ENCODE measurements at places on chromosomes 16 and 17. TPM values are rescaled to one million over a fixed set of nuclear protein-coding genes. Genes with fewer than 3 reads are reported as not detected.
A peak's percentile ranks its signal among the peaks of the same experiment; 100 is the strongest.

The ABHD15 gene
- 3.1 TPM for total RNA-seq

GRCh38 chr17:81117672-81118198 is 47.6 kb upstream of the PVALEF start:
- DNase-seq = no peak

DNA sequence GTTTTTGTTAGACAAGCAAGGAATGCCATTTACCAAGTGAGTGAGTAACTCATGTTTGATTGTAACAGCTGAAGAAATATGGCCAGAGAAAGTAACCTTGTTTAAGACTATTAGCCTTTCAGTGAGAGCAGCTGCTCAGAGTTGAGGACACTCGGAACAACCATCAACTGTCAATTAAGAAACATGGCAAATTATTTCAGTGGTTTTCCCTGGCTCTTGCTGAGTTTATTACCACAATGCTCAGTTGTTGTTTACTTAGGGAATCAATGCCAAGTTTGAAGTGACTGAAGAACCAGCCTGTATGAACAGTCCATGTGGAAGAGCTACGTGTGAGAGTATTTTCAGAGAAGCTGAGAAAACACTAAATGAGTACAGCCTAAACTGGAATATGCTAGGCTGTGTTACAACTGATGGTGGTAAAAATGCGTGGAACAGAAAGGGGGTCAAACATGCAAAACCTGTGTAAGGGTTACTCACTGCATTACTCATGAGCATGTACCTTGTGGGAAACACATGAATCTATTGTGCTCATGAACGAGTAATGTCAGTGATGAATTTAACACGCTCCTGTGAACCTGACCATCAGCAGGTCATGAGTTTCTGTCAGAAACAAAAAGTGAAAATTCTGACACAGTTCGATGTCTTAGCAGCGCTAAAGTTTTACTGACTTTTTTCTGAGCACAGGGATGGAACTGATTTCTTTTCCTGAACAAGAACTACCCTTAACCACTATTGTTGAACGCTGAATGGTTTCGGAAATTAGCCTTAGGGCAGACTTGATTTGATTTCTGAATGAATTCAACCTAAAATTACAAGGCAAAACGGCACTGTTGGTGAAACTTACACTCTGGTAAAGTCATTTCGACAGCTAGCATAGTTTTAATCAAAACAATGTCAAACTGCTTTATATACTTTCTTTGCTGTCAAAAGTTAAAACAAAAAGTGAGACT is 33.5 kb downstream of the GNA13 start:
- DNase-seq = no peak

DNA sequence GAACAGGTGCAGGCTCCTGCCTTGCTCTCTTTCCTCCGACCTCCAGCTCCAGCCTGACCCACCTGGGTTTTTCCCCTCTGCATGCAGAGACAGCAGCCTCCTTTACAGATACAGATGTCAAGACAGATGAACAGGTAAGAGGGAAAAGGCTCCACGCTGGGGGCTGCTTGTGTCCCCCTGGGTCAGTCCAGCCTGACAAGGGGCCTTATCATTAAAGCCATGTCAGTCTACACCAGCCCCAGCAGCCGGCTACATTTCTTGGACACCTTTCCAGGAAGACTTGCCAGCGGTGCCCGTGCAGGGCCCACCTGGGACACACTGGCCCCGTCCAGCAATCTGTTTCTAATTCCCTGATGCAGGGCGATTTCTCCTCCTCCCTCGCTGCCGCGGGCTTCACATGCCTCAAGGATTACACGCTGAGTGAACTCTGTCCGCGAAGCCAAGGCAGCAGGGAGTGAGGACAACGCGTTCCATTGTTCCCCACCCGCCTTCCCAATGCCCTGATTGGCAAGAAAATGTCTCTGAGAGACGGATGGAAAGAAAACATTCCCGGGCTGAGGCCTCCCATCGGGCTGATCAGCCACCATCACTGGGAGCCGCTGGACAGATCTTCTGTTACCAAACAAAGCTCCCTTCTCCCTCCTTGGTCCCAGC is 184.7 kb downstream of the C16orf95 start:
- DNase-seq = peak; percentile 56

GRCh38 chr16:77794586-77794985 is 6.2 kb downstream of the VAT1L start:
- DNase-seq = no peak

- peak; percentile 96 for DNase-seq
Measured at GRCh38 chr16:807347-808084, 7.0 kb upstream of the GNG13 start.

Measured in muscle of leg (tissue), 16 donors.